Activated CD8-positive, alpha-beta T cell treated with anti-CD3 and anti-CD28 coated beads for 36 hours (primary cell): ENCODE measurements at places on chromosomes 16 and 17. TPM values are rescaled to one million over a fixed set of nuclear protein-coding genes. Genes with fewer than 3 reads are reported as not detected.

The TVP23A gene
- not detected for total RNA-seq

The HEATR3 gene
- total RNA-seq = 23.6 TPM

The IL34 gene
- not detected for total RNA-seq

The HOXB8 gene
- total RNA-seq = not detected

The CWC25 gene
- 20.1 TPM for total RNA-seq

The RRAD gene
- 1.1 TPM for total RNA-seq

The SLC16A11 gene
- 3.4 TPM for total RNA-seq

The ATP1B2 gene
- total RNA-seq = not detected

The ZNF385C gene
- 1.3 TPM for total RNA-seq

GRCh38 chr16:54447576-54448440 lies 161.2 kb upstream of the IRX3 start:
- no peak for DNase-seq

DNA sequence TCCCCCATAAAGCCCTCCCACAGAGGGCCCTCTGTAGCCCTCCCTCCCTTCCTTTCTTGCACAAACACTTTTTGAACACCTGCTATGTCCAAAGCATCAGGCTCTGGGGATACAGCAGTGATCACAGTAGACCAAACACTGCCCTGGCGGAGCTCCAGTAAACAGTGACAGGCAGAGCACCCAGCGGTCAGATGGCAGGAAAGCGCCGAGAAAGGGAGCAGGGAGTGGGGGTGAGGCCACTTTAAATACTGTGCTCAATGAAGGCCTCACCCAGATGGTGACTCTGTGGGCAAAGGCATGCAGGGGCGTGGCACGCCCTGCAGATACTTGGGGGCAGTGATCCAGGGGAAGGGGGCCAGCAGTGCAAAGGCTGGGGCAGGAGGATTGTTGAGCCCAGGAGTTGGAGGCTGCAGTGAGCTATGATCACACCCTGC lies 7.6 kb downstream of the PRR29 start:
- no peak for DNase-seq

GRCh38 chr17:488993-489757 lies 136.6 kb upstream of the RPH3AL start:
- DNase-seq = peak; percentile 65

DNA sequence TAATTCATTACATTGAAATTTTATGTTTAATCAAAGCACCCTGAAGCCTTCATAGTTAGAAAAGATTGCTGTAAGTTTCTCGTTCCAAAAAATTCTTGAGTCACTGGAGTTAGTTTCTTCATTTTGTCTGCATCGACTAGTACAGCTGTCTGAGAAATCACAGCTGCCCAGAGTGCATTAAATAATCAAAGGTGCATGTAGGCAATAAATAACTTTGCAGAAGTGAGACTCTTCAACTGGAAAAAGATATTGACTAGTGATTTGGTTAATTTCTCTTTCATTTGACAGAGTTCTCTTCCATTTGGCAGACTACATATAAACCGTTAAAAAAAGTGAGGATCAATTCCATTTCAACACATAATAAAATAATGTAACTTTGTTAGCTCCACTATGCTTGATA lies 234.0 kb downstream of the CNTNAP4 start:
- no peak for DNase-seq

- DNase-seq = no peak
Measured at GRCh38 chr17:62746941-62747340, 61.2 kb downstream of the MARCHF10 start.

DNA sequence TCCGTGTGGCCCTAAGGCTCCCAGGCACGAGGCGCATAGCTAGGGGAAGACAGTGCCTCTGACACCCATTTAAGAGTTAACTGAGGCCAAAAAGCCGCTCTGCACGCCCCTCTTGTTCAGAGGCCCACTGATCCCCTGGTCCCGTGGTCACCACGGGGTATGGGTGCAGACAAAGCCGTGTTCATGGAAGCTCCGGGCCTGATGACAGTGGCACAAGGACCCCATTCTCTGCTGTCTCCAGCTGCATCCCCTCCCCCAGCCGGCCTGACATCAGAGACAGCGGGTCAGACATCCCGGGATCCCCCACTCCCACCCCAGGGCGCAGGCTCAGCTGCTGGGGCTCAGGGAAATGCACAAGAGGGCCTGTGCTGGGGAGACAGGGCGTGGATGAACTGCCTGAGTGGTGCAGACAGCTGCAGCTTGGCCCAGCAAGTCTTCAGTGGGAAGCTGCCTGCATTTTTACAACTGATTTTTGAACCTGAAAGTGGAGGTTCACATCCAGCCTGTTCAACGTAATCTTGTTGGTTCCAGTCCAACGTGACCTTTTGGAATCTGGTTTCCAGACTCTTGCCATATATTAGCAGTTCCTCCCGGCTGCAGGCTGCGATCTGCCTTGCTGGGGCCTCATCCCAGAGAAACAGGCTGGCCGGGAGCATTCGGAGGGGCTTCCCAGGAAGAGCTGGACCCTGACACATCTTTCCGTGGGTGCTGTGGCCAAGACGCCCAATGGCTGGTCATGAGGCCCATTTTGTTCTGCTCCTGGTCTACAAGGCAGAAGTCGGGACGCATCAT lies 9.7 kb upstream of the BAHCC1 start:
- DNase-seq = no peak

DNA sequence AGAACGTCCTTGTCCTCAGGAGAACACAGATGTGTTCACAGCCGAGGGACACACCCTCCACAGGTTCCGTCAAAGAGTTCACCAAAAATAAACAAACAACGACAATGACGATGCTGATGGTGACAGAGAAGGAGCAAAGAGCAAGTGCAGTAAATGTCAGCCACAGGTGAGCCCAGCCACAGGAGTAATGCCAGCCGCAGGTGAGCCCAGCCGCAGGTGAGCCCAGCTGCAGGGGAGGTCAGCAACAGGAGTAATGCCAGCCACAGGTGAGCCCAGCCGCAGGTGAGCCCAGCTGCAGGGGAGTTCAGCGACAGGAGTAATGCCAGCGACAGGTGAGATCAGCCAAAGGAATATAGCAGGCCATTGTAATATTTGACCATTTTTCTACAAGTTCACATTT lies 315.2 kb downstream of the FOXL1 start:
- no peak for DNase-seq

DNA sequence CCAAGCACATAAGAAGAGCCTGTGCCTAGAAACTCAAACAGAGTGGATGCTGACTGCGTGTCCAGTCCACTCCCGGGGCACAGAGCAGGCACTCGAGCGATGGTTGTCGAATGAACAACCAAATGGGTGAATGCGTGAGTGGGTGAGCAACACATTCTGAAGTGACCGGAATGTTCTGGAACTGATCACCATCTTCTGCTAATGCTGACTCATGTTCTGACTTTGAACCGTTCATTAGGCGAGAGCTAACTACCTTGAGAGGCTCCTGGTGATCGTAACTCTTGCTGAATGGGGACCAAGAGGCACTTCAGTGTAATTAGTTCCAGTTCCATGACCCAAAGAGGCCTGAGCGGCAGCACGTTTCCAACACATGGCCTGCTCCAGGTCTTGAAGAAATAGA lies 37.9 kb downstream of the IRF8 start:
- DNase-seq = peak; percentile 47

DNA sequence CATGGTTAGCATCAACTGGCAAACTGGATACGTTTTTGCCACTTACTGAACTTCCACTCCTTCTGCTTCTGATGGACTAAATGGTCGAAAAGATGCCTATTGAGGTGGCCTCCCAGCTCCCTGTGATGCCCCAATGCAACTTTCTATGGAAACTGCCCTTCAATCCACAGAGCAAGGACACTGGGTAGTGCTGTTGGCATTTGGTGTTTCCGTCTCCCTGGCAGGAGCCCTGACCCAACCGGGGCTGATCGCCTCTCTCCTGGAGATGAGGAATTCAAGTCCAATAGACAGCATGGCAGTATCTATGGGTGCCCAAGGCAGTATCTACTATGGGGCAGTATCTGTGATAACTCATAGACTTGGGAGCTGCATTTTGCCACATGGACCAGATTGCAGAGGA lies 116.3 kb upstream of the IRX3 start:
- DNase-seq = no peak

GRCh38 chr17:62618647-62619416 lies 8.6 kb upstream of the MRC2 start:
- DNase-seq = no peak

GRCh38 chr17:56913353-56913866 lies 439 bp downstream of the TRIM25 start:
- DNase-seq = no peak

- peak; percentile 7 for DNase-seq
Measured at GRCh38 chr17:40310882-40311391, 2.0 kb downstream of the RARA start.

DNA sequence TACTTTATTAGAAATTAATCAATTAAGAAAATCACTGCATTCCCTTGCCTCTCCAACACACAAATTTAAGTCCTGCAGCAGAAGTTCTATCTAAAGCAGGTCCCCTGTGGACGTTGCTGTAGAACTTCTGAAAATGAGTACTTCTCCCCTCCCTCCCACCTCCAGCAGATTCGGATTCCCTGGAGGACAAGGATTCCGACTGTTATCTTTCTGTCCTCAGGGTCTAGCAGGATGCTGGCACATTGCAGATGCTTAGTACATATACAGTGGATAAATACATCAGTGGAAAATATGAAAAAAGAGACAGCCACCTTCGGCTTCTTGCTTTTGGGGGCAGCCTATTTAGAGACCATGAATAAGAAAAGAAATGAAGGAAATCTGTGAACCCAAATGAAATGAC lies 32.1 kb downstream of the NTN1 start:
- no peak for DNase-seq

GRCh38 chr16:10154389-10154788 lies 27.8 kb downstream of the GRIN2A start:
- no peak for DNase-seq

- no peak for DNase-seq
Measured at GRCh38 chr17:67238991-67239390, 6.0 kb downstream of the HELZ start.
